WERI-Rb-1 (cell line): ENCODE measurements at places on chromosomes 12 and 14.

GRCh38 chr12:46664761-46665287, 161.0 kb downstream of the SLC38A4 start:
- no peak for DNase-seq

- DNase-seq, result peak; percentile 59
Measured at GRCh38 chr12:130838284-130838950, 633 bp downstream of the STX2 start.

DNA sequence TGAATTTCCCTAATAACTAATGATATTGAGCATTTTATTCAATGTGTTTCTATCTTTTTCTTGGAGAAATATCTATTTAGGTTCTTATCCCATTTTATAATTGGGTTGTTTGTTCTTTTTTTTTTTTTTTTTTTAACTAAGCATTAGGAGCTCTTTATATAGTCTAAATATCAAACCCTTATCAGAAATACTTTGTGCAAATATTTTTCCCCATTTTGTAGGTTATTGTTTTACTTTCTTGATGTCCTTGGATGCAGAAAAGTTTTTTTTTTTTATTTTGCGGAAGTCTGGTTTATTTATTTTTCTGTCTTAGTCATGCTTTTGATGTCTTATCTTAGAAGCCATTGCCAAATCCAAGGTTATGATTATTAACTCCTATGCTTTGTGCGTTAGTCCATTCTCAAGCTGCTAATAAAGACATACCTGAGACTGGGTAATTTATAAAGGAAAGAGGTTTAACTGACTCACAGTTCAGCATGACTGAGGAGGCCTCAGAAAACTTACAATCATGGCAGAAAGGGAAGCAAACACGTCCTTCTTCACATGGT, 434.3 kb upstream of the TBX3 start:
- no peak for DNase-seq

GRCh38 chr14:105432657-105433056, 13.0 kb downstream of the MTA1 start:
- DNase-seq, result no peak

GRCh38 chr12:2287151-2287550, 234.4 kb downstream of the CACNA1C start:
- no peak for DNase-seq

DNA sequence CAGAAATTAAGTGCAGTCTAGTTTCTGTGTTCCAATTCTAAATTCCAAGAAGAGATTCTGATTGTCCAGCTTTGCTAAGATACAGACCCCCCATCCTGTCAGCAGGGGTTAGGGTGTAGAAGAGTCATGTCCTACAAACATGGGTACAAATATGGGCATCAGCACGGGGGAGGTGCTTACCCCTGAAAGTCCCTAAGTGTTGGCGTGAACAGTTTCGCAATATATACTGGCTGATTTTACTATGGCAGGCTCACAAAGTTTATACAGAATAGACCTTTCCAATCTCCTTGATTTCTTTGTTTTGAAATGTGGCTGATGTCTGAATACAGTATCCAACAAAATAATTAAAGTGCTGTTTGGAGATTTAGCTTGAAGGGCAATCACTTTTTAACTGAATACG, 71.6 kb upstream of the PPM1H start:
- no peak for DNase-seq

- DNase-seq, result peak; percentile 62
Measured at GRCh38 chr12:106903241-106903945, 52.3 kb upstream of the TMEM263 start.

DNA sequence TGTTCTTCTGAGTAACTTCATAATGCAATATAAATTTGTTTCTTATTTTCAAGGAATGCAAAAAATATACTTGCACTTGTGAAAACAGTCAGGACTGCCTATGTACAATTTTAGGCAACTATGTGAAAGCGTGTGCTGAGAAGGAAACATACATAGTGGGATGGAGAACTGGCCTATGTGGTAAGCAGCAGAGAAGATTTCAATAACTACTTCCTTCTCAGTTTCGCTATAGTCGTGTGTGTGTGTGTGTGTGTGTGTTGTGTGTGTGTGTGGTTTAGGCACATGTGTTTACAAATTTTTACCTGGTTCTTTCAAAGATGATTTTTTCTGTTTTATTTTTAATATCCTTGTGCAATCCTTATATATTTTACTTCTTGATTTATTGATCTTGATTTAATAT, 211.8 kb downstream of the LRRK2 start:
- no peak for DNase-seq

DNA sequence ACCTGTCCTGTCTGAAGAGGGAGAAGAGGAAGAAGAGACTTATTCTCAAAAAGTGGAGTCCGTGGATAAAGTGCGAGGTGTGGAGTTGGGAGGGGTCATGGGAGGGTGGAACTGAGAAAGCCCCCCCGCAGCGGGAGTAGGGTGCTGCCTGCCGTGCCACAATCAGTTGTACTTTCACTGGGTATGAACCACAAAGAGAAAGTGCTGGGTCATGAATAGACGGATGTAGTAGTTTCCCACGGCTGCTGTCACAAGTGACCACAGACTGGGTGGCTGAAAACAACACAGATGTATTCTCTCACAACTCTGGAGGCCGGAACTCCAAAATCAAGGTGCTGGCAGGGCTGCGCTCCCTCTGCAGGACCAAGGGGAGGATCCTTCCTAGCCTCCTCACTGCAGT, 5.5 kb downstream of the DNAH10 start:
- no peak for DNase-seq

- DNase-seq, result no peak
Measured at GRCh38 chr12:109421355-109422087, 55.6 kb downstream of the KCTD10 start.

- no peak for DNase-seq
Measured at GRCh38 chr14:104266631-104267575, 128.5 kb downstream of the KIF26A start.

DNA sequence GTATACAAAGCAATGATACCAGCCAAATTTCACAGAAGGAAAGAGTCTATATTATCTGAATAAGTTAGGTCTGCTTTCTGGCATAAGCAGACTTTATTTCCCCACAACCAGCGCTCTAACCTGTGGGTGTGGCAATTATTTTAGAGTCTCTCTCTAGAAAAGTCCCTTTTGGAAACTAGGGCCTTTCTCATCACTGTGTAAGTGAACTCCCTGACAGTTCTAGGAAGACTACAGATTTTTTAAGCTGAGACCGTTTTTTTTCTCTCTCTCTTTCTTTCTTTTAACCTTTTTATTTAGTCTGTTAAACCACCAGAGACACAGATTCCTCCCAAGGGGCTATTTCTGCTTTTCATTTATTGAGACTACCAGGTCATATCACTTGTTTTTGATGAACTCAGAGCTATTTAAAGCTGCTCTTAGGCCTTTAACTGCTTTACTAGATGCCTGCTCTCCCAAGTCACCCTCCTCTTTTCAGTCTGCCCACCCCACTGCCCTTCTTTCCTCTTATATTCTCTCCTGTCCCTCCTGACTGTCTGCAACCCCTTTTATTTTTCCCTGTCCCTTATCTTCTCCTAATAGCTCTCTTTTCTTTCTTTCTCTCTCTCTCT, 69.2 kb upstream of the ARHGAP5 start:
- no peak for DNase-seq

- no peak for DNase-seq
Measured at GRCh38 chr14:29822430-29822709, 105.3 kb downstream of the PRKD1 start.

DNA sequence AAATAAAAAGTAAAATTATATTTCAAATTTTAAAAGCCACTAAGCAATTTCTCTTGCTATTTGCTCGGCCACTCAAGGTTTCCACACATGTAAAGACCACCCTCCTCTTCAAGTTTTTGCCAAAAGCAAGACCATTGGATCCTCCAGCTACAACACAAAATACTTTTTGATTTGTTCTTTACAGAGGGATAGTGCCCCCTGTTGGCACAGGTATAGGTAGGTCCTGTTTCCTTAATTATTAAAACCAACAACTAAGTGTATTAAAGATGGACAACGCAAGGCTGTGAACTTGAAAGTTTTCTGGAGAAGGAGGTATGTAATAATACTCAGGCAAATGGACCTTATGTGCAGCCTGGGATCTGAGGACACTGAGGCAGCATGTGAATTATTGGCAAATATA, 23.8 kb downstream of the ATP6V1D start:
- peak; percentile 20 for DNase-seq

DNA sequence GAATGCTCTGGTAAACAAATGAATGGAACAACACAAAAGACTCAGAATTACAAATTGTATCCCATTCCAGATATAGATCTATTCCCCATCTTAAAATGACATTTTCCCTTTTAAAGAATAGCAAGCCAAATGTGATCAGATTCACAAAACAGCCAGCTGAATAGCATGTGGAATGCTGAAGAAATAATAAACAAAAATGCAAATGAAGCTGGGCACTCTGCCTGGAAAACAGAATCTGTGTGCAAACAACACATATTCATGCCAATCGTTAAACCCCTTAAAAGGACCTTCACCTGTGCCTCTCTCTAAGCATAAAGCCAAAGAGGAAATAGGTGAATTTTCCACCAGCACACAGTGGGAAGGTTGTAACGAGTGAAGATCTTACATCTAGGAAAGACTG, 67.9 kb upstream of the PDZRN4 start:
- DNase-seq, result no peak

- DNase-seq, result peak; percentile 63
Measured at GRCh38 chr14:21039585-21040369, 2.4 kb upstream of the RNASE7 start.

DNA sequence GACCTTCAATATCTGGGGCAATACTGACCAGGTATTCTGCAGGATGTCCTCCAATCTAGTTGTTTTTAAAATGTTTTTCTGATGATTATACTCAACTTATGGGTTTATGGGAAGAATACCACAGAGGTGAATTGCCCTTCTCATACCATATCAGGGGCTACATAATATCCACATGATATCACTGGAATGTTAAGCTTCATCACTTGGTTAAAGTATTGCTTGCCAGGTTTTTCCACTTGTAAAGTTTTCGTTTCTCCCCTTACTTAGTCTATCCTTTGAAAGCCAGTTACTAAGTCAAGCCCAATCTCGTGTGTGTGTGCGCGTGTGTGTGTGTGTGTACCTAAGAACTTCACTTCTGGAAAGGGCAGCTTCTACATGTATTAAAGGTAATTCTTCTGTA, 980.9 kb upstream of the FBXO33 start:
- DNase-seq, result no peak

GRCh38 chr14:58401587-58401986, 5.9 kb downstream of the TOMM20L start:
- DNase-seq, result no peak

GRCh38 chr12:70619471-70620152, 17.6 kb downstream of the PTPRB start:
- DNase-seq, result no peak

DNA sequence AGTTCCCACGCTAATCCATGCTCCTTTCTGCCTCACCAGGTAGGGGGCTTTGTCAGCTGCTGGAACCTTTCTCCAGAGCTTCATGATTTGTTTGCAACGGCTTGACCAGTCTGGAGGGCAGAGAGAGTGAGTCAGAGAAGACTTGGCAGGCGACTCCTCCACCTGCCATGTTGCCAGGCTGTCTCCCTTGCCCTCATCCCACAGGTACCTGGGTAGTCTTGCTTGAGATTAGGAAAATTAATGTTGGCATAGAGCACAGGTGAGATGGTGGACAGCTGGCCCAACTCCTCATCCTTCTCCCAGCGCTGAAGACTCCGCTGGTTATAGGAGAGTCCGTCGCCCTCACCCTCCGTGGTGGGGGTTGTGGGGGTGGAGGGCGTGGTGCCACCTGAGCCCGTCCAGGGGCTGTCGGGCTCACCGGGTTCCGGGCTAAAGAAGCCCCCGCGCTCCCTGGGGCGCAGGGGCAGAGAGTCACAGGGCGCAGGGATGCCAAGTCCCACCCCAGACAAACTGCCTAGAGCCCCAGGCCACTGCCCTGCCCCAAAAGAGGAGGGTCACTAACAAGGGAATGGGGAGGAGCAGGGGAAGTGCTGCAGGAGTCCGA, 18.6 kb downstream of the KMT2D start:
- DNase-seq, result no peak

- no peak for DNase-seq
Measured at GRCh38 chr12:31868965-31869364, 90.2 kb upstream of the RESF1 start.

- DNase-seq, result peak; percentile 91
Measured at GRCh38 chr14:69637503-69638031, 26.2 kb downstream of the SUSD6 start.

DNA sequence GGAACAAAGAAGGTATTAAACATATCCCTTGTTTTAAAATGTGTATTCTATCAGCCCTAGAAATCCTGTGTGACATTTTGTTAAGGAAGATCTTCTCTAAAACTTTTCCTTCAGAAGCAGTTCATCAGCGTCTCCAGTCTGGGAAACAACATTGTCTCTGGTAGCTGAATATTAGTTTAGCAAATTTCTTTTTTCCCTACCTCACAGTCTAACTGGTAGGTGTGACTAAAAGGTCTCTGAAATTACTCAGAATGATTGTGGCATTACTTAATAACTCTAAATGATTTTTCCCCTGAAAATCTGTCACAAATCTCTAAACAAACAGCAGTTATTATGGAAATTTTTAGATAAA, 1044.8 kb downstream of the FLRT2 start:
- no peak for DNase-seq

DNA sequence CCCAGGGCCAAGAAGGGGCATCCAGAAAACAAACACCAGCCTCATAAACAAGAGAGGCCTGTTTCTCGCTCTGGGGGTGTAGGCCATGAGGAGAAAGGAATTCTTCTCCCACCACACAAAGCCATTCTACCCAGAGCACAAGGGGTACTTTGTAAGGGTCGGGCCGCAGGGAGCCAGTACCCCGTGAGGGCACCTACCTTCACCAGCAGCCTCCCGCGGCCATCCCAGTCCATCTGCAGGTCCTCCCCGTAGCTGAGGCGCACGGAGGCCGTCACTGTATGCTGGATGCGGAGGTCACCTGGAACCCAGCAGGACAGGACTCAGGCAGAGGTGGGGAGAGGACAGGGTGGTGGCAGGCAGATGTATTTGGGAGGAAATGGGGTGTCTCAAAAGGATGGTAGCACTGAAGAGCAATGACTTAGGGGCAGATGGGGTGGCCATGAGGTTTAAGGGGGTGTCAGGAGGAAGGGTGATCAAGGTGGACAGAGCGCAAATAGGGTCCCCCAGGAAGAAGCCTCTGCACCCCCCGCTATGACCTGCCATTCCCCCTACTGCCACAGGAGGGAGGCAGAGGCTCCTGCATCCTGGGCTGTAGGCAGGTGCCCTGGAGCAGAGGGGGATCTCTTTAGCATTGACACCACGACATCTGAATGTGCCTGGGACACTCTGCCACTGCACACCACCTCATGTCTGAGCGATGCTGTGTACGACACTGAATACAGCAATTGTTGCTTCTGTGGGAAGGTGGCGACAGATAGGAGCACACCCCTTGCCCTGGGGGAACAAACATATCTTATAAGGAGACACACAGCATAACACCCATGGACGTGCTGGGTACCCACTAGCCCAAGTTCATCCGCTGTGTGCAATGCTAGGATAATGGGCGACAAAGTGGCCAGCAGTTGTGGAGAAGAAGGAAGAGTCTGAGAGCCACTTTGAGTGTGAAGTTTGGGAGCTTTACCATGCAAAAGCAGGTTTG, 61.4 kb downstream of the VWF start:
- peak; percentile 64 for DNase-seq

DNA sequence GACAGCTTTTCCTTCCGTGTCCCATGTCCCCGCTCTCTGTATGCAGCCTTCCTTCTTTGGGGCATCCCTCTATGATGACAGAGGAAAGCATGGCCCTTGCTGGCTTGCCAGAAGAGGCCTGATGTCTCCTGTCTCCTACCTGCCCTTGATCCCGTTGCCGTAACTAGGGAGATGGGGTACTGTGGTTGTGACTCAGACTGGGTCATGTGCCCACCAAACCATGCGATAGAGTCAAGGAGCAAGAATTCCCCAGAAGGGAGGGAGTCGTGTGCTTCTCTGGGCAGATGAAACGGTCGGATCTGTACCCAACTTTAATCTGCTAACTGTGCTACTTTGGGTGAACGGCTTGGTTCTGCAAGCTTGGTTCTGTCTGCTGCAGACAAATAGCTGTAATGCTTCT, 99.1 kb upstream of the DYNC1H1 start:
- DNase-seq, result no peak
